ENCODE measurements at places on chromosomes 6 and 20. TPM values are rescaled to one million over a fixed set of nuclear protein-coding genes. Genes with fewer than 3 reads are reported as not detected.

- no peak for DNase-seq
Measured at GRCh38 chr6:127475823-127476176, 16.6 kb upstream of the KIAA0408 start.

- DNase-seq, result no peak
Measured at GRCh38 chr6:157660414-157660813, 162.6 kb upstream of the SNX9 start.

- DNase-seq, result no peak
Measured at GRCh38 chr20:58684291-58684690, 8.3 kb upstream of the NPEPL1 start.

DNA sequence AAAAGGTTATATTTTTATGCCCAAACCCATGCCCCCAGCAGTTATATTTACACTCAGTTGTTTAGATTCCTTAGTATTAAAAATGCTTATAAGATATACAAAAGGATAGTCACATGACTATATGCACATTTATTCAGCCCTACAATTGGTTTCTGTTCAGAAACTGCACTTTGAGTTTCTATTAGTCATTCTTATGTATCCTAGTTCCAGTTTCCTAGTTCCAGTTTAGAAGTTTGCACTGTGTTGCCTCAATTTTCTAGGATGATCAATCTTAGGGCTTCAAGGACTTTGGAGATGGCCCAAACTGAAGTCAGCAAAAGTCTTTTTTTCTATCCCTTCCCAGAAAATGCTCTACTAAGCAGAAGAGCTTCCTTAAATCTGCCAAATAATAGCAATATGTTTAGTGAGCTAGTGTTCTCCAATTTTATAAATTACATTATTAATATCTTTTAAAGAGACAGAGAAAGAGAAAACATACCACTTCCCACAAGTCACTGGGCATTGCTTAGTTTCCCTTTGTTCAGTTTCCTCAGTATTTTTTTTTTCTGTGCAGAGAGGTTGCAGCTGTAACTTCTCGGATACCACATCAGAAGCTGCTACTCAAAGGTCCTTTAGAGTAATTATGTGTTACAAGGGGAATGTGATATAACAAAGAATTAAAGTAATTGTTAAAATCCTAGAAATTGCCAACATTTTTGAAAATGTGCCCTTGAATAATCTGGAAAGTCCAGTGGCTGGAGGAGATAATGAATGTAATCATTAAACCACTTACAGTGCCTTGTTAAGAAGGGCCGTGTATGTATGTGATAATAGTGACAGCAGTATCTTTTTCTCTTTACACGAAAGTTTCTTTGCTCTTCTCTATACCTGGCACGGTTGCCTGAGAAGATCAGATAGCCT, 138.8 kb downstream of the KHDRBS2 start:
- no peak for DNase-seq

GRCh38 chr6:44411141-44411540, 23.6 kb downstream of the CDC5L start:
- DNase-seq, result no peak

DNA sequence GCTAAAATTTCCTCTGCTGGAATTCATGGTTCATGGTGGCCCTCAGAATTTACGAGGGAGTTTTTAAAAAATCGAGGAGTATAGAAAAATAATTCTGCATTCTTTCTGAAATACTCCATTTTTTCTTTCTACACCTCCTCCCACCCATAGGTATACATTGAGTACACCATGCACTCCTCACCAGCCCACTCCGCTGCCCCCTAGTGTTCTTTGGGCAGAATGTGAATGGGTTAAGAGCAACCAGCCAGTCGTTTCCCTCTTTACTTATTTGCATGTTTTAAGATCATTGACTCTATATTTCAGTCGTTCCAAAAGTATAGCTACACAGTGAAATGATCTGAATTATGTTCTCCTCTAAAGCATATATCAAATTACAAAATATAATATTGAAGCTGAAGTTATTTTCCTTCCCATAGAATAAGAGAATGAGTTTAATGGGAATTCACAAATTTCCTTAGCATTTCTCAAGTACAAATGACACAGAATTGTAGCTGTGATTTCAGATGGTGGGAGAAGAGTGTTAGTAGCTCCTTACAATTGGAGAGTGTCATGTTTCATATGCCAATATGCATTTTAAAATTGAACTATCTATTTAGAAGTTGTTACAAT, 977.7 kb upstream of the SLC35B3 start:
- DNase-seq, result peak; percentile 23

DNA sequence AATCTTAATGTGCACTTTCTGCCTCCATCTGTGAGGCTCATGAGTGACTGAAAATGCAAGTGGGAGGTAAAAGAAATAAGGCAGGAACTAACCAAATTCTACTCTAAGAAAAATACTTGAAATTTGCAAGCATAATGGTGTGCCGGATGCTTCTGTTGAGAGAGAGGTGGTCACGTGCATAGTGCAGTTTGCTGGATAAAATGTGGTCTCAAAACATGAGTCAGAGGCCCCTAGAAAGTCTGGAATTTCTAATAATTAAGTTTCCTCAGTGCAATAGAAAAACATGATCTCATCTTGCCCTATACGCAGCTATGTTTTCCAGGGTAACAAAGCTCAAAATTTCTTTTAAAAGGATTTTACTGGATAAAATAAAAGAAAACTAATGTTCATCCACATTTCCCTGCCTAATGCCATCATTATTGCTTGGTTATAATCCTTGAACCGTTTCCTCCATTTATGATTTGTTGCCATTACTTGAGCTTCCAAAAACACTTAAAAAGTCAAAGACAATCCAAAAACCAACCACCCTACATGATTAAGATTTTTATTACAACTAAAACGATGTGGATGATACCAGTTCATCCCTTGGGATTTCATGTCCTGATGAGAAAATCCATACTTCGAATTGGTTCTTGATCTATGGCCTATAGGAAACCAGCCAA, 351.7 kb upstream of the ARID1B start:
- DNase-seq, result no peak

DNA sequence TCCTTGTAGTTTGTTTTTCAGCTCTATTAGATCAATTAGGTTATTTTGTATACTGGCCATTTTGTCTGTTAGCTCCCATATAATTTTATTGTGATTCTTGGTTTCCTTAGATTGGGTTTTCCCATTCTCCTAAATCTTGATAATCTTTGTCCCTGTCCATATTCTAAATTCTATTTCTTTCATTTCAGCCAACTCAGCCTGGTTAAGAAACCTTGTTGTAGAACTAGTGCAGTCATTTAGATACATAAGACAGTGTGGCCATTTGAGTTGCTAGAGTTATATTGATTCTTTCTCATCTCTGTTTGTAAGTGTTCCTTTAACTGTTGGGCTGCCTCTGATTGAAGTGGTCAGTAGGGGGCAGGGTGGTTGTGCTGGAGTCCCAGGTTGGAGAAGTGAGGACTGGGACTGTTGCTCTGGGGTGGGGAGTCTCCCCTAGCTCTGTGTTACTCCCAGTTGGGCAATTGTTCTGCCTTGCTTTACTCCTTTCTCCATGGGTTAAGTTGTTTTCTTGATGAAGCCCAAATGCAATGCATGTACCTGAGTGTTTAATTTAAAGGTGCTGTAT, 98.8 kb upstream of the NRN1 start:
- DNase-seq, result peak; percentile 10

DNA sequence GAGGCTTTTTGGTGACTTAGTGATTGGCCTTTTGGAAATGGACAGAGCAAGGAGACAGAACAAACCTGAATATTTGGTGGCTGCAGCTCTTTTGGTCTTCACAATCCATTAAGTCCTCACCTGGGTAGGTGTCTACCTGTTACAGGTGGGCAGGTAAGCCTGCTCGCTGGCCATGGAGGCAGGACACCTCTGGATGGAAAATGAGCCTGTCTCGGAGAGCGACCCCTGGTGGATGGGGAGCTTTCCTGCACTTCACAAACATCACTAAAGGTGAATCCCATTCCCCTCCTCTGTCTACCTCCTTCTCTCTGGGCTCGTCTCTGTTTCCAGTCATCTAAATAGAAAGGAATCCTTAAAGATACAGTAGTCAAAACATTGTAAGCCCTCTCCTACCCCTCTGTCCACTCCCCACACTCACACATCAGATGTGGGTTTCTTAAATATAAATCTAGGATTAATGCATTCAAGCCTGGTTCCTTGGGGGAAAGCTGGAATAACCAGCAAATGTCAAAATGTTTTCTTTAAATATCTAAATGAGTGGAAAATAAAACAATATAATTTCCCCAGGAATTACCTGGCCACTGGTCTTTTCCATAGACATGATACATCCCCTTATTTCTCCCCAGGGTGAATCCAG, 304.9 kb downstream of the CDH26 start:
- no peak for DNase-seq

DNA sequence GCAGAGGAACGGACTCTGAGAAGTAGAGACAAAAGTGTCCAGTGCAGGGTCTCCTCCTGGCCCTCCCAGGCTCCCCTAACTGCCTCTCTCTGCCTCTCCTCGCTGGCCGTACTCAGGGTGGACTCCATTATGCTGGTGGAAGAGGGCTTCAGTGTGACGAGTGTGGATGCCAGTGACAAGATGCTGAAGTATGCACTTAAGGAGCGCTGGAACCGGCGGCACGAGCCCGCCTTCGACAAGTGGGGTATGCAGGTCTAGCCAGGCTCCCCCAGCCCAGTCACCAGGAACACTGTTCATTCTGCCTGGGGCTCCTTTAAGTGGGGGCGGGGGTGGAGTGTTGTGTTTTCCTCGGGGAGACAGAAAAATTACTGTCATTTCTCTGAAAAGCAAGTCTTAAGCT, 1.5 kb downstream of the GNMT start:
- DNase-seq, result no peak

- no peak for DNase-seq
Measured at GRCh38 chr6:41273714-41274113, 12.8 kb downstream of the TREM1 start.

DNA sequence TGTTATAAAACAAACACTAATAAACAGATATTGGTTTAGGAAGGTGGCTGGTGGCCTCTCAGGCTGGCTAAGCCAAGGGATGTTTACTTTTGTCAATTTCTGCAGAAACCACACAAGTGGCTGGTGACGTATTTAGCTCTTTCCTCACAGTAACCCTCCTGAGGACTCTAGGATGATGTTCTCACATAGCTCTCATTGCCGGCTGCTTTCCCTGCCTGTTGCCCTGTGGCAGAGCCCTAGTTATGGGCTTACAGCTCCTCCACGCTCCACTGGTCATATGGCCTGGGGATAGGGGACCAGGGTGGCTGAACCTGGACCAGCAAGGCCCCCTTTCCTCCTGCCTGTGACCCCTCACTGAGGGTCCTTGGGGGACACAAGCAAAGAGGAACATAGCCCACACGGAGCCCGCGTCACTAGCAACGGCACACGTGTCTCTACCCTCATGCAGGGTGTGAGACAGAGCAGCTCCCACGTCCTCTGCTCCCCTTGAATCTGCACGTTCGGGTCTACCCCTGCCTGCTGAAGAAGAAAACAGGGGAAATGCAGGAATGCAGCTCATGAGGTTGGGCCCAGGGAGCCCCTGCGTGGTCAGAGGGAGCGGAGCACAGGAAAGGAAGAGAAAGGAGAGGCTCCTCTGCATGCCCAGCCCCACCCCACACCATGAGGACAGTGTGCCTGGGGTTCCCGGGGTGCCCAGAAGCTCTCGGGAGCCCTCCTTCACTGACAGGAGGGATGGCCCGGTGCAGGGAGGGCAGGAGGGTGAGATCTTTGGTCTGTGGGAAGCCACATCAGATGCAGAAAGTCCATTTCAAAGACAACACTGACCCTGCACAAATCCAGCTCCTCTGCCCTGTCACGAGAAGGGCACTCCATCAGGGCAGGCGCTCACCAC, 13.9 kb downstream of the RAMACL start:
- DNase-seq, result peak; percentile 65

C6orf141 gene
- total RNA-seq, result 61.3 TPM

VWA7 gene
- total RNA-seq, result 0.40 TPM

ATP9A gene
- 55.6 TPM for total RNA-seq

PPP1R14C gene
- not detected for total RNA-seq

DSP gene
- 19.2 TPM for total RNA-seq

DPPA5 gene
- not detected for total RNA-seq
